ENCODE measurements at places on chromosomes 7 and 10.
A peak's percentile ranks its signal among the peaks of the same experiment; 100 is the strongest.

- peak; percentile 25 for DNase-seq
These were observed 228.7 kb downstream of the BAMBI start for GRCh38 chr10:28906011-28906411.

DNA sequence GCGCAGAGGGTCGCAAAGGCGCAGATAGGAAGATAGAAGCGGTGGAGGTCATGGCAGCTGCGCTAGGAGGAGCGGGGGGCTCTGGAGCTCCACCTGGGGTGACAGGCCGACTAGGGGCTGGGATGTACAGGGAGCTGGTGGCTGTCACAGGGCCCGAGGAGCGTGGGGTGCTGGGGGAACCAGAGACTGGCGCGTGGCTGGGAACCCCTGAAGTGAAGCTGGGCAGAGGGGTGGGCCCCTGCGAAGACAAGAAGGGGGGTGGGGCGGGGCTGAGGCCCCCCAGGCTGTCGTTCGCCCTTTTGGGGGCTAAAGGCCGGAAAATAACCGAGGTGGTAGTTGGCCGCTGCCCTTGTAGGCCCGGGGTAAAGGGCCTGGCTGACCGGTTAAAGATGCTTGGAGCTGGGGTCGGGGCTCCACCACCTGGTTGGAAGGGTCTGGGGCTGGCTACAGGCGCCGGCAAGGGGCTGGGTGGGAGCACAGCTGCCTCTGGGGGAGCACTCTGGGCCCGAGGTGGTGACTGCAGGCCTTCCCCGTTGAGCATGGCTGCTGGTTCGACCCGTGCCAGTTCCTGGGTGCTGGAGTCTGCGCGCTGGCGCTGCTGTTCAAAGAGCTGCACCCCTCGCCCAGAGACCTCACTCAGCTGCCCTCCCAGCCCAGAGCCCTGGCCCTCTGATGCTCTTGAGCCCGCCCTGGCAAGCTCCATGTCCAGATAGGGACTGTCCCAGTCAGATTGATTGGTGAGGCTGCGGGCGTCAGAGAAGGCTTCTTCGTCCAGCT lies 6.8 kb upstream of the MYOZ1 start:
- no peak for DNase-seq

DNA sequence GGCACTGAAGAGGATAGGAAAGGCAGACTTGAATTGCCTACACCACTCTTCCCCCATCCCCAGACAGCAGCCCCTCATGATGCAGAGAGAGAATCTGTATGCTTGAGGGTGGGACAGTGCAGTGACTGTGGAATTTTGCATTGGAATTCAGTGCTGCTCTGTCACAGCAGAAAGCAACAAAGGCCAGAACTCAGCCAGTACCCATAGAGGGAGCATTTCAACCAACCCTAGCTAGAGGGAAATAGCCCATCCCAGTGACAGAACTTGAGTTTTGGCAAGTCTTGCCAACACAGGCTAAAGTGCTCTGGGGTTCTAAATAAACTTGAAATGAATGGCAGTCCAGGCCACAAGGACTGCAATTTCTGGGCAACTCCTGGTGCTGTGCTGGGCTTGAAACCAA lies 80.4 kb downstream of the TES start:
- DNase-seq: no peak

DNA sequence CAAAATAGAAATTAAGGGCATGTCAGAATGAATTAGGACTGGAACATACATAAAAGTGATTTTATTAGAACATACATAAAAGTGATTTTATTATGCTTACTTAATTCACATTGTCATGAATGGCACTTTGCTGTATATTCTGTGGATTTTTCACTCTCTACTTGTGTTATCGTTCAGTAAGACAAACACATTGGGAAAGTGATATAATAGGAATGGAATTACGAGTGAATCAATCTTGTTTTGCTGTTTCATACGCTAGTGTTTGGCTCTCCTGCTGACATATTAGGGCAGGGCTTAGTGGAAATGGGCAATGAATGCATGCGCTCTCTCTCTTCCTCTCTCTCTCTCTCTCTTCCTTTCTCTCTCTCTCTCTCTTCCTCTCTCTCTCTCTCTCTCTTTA lies 561.1 kb downstream of the ACTR3B start:
- no peak for DNase-seq

DNA sequence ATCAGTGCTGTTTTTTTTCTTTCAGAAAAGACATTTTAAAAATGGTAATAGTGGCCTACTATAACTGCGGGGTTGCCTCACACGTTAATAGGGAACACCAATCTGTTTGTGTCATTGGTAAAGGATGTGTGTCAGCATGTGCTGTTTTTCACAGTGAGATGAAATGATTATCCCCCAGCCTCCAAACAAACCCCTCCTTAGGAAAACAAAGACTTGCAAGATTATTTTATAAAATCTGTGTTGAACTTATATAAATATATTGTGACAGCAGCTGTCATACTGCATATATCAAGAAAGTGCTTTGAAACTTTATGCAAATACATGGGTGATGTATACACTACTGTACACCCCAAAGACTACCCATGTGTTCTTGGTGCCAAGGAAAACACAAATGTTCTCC lies 125.8 kb downstream of the BMPER start:
- DNase-seq: no peak

DNA sequence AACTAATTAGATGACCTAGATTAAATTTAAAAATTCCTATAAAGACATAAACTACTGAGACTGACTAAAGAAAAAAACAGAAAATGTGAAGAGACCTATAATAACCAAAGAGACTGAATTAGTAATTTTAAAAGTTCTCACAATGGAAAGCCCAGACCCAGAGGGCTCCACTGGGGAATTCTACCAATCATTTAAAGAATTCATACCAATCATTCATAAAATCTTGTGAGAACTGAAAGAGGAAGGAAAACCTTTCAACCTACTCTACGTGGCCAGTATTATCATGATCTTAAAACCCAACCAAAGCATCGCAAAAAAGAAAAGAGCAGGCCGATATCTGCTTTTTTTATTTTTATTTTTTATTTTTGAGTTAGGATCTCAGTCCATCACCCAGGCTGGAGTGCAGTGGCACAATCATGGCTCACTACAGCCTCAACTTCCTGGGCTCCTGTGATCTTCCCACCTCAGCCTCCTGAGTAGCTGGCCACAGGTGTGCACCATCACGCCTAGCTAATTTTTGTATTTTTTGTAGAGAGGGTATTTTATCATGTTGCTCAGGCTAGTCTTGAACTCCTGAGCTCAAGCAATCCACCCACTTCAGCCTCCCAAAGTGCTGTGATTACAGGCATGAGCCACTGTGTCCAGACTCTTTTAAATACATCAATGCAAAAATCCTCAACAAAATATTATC lies 48.6 kb downstream of the DGKI start:
- no peak for DNase-seq

DNA sequence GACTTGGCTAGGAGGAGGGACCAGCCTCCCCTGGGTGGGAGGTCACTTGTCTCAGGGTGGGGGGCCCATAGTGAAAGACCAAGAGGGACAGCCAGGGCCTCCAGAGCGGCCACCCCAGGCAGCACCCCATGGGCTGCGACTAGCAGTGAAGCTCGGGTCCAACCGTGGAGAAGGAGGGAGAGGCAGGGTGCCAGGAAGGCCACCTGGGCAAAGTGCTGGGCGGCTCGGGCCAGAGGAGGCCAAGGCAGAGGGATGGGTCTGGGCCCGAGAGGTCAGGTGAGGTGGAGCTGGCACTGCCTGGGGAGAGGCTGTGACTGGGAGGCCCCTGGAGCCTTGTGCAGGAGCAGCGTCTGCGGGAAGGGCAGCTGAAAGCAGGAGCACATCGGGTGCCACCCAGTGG lies 41.8 kb downstream of the CLRN3 start:
- DNase-seq: no peak

DNA sequence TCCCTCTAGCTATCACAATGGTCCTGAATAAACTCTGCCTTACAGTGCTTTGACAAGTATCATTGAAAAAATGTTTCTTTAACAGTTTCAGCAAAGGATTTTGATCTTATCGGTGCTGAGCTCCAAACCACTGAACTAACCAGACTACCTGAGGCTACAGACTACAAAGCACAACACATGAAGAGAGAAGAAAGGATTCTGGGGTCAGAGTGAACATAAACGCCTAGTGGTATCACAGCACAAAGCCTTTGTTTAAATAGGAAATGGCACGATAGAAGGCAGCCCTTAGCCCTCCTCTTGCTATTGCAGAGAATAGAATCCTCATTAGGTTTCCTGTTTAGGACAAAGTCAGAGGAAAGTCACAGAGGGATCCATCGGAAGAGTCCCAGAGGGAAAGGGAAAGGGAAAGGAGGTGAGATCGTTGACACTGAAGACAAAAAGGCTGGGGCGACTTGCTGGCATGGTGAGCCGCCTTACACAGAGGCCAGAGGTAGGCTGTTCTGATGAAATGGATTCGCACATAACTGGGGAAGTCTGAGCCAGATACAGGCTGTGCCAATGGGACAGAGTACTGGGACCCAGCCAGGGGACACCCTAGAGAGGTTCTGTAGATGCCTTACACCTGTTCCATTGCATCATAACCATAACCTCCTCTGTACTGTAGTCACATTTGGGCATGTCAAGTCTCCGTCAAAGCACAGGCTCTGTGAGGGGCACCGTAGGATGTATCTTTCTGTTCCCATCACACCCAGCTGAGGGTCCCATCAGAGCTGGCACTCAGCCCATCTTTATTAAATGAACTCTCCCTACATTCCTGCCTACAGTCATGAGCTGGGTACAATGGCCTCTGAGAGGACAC lies 71.5 kb downstream of the XPNPEP1 start:
- no peak for DNase-seq

DNA sequence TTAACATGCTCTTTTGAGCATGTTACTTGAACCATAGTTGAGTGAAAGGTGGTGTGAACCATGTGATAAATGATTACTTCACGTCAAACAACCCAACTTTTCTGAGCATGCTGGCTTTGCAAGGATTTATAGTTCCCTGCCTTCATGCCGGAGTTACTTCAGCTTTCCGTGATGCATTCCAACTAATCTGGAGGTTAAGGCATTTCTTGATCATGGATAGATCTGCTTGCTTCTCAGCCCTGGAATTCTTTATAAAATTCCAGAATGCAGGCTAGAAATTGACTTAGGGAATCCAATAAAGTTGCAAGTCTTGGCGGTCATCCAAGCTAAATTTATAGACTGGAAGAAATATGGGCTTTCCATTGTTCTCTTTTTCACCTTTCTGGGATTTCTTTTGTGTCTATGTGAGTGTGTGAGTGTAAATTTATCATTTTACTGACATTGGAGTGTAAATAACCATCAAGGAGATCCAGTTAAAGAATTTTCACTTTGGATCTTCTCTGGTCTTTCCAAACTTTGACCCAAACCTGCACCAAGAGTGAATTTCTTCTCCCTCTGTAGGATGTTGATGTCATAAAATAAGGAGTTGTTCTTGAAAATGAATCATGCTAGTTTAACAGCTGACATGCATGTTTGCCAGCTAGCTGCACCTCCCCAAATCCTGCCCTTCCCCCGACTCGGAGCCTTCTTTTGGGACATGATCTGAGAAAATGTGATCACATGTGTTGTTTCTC lies 289.0 kb downstream of the TWIST1 start:
- DNase-seq: no peak

- DNase-seq: no peak
These were observed 43.7 kb upstream of the PLXNA4 start for GRCh38 chr7:132619967-132620366.

DNA sequence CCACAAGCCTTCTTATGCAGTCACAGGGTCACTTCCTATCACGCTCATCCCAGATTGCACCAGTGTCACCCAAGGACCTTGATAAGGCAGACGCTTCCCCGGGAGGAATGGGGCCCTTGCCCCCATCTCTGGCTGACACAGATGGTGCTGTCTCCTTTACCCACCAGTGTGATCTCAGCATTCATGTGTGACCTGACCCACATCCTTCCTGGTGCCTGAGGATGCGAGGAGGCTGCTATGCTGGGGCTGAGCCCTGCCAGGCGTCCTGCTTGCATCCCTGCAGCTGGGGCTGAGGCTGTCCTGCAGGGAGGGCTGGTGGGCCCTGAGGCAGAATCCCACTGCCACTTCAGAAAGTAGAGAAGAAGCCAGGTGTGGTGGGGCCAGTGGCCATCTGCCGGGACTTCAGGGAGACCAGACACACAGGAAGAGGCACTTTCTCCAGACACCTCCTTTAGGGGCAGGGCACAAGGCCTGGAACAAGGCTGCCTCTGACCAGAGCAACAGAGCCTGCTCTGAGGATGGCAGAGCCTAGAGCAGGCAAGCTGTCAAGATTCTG lies 35.3 kb downstream of the RASGEF1A start:
- DNase-seq: no peak

- DNase-seq: no peak
These were observed 98.1 kb upstream of the RSU1 start for GRCh38 chr10:16915300-16915699.

DNA sequence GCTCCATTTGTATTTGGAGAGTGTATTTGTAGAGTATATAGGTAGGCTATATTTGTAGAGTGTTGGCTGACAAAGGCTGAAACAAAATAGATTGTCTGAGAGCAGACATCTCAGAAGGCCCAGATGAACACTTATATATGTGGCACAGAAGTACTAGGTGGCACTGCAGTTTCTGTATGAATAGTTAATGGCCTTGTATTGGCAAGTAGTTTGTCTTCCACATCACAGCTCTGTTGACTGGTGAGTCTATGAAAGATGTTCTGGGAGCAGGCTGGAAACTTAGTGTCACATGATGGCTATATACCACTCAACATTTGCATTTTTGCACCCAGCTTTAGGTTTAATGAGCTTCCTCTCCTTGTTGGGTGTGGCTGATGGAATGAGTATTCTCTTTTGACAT lies 51.9 kb downstream of the CCNY start:
- no peak for DNase-seq

DNA sequence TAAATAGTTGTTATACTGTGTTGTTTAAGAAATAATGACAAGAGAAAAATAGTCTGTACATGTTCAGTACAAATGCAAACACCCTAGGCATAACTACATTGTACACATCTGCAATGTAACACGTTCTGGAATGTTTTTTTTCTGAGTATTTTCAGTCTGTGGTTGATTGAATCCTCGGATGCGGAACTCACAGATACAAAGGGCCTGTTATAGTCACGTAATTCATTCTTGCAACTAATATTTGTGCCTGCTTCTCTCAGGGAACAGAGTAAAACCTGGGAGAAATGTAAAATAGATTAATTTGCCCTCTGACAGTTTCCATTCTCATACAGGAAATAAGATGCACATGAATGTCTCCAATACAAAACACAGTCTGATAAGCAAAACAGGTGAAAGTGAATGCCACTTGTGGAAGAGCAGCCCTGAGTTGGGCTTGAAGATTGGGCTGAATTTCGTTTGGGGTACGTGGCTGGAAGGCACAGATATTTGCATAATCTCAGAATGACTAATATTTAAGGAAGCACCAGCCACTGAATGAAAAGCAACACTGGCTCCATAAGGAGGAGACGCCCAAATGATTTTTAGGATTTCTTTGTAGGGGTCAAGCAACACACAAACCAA lies 19.1 kb downstream of the DENND2A start:
- DNase-seq: no peak

GRCh38 chr7:48421357-48421756 lies 250.1 kb downstream of the ABCA13 start:
- no peak for DNase-seq

DNA sequence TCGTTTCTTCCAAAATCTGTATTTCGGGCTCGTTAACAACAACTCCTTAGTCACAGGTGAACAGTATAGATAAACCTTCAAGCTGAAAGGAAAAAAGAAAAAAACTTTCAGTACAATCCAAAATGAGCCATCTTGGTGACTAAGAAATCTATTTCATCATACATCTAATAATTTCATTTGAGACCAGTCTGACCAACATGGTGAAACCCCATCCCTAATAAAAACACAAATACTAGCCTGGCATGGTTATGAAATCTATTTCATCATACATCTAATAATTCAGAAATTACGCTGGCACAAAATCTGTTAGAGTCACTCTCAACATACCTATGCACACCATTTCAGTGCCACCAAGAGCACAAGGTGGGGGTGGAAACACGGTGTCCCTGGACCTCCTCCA lies 8.8 kb downstream of the DCLRE1C start:
- no peak for DNase-seq

- no peak for DNase-seq
These were observed 47.9 kb upstream of the DOCK1 start for GRCh38 chr10:126857178-126857806.

Measured in right lung (tissue), 10 donors.